ENCODE measurements at places on chromosomes 16 and 17.

GRCh38 chr17:45162025-45162687 lies 481 bp downstream of the HEXIM2 start:
- no peak for DNase-seq

DNA sequence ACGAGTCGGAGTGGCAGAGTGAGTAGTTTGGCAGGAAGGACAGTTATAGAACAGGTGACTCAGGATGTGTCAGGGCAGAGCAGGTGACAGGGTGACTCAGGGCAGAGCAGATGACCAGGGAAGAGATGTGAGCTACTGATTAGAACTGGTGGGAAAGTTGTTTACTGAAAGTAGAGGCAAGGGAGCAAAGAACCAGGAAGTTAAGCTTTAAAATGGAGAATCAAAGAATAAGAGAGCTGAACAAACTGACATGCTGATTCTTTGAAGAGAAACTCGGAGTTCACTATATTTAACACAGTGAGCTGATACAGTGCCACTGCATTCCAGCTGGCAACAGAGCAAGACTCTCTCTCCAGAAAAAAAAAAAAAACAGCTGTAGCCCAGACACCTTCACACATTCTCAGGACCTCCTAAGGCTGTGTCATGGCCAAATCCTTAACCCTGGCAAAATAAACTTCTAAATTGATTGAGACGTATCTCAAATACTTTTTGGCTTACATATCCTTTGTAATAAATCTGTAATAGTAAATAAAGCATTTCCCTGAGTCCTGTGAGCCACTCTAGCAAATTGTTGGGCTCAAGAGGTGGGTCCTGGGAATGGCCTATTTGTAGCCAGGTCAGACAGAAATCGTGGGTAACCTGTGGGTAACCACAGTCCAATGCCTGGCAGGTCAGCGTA lies 12.3 kb upstream of the UBE2I start:
- DNase-seq: peak; percentile 96

- no peak for DNase-seq
Observed at GRCh38 chr17:34609210-34609609, 29.8 kb downstream of the TMEM132E start.

DNA sequence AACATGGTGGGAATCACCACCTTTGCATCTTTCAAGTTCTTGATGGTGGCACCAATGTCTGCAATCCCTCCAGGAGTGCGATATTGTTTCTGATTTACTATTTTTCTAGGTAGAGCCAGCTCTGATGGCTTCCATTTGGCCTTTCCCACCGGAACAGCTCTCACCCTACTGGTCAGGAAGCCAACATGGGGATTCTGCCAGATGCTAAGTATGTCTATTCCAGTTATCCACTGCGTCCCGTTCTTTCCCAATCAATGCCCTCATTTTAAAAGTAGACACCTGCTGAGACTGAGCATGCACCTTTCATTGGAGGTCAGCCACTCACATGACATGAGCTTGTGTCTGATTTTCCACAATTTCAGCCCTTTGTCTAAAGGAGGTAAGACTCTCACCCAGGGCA lies 23.5 kb downstream of the ZZEF1 start:
- DNase-seq: no peak

- peak; percentile 41 for DNase-seq
Observed at GRCh38 chr17:31061678-31062077, 33.1 kb upstream of the NF1 start.

- DNase-seq: no peak
Observed at GRCh38 chr17:16926061-16926511, 45.8 kb downstream of the TNFRSF13B start.

- DNase-seq: no peak
Observed at GRCh38 chr17:41428591-41429291, 4.4 kb upstream of the KRT37 start.

- no peak for DNase-seq
Observed at GRCh38 chr16:27033281-27033979, 33.3 kb upstream of the C16orf82 start.

- peak; percentile 45 for DNase-seq
Observed at GRCh38 chr17:29623283-29623647, 553 bp upstream of the CORO6 start.

- no peak for DNase-seq
Observed at GRCh38 chr16:56998861-56999260, 9.5 kb downstream of the NLRC5 start.

DNA sequence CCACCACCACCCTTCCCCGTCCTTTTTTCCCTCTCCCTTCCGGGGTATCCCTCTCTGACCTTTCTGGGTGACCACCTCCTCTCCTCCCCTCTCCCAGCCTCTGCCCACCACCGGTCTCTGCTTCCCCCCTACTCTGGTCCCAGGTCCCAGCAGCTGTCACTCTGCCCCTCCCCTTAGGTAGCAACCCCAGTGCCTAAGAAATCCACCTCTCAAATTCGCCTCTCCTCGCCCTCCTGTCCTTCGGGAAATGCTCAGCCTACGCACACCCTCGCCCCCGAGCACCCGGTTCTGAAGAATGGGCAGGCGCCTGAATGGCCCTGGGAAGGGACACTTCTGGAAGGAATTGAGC lies 775 bp upstream of the SP6 start:
- peak; percentile 39 for DNase-seq

GRCh38 chr16:2896480-2897010 lies 13.5 kb downstream of the FLYWCH2 start:
- DNase-seq: no peak

DNA sequence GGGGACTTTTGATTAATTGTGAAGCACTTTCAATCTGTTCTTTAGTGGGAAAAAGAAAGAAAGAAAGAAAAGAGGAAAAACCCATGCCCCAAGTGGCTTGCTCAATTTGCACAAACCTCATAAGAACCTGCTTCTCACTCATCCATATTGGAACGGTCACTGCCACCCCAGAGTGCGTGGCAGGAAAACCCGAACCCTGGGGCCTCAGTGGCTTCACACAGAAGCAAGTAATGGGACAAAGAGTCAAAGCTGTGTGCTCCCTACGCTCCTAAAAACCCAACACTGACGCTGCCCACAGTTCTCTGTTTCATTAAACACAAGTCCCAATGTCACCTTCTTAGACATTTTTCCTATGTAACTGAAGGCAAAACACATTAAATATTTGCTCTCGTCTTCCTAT lies 1.2 kb downstream of the SLC6A4 start:
- DNase-seq: no peak

DNA sequence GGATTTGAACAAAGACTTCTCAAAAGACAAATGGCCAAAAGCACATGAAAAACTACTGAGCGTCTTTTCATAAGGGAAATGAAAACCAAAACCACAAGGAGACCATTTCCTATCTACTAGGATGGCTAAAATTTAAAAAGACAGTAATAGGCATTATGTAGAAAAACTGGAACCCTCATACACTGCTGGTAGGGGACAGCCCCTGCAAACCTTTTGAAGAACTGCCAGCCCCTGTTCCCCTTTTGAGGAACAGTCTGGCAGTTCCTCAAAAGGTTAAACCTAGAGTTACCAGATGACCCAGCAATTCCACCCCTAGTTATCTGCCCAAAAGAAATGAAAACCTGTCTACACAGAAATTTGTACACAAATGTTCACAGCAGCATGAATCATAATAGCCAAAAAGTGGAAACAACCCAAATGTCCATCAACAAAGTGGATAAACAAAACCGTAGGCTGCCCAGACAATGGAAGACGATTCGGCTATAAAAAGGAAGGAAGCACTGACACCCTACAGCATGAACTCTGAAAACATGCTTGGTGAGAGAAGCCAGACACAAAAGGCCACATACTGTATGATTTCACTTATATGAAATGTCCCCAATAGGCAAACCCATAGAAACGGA lies 22.9 kb downstream of the CDIP1 start:
- DNase-seq: no peak

- DNase-seq: no peak
Observed at GRCh38 chr16:65740711-65741110, 618.8 kb upstream of the CDH11 start.

GRCh38 chr17:4232168-4232813 lies 31.5 kb downstream of the ANKFY1 start:
- DNase-seq: no peak

GRCh38 chr16:2468725-2469398 lies 2.2 kb upstream of the NTN3 start:
- peak; percentile 62 for DNase-seq

DNA sequence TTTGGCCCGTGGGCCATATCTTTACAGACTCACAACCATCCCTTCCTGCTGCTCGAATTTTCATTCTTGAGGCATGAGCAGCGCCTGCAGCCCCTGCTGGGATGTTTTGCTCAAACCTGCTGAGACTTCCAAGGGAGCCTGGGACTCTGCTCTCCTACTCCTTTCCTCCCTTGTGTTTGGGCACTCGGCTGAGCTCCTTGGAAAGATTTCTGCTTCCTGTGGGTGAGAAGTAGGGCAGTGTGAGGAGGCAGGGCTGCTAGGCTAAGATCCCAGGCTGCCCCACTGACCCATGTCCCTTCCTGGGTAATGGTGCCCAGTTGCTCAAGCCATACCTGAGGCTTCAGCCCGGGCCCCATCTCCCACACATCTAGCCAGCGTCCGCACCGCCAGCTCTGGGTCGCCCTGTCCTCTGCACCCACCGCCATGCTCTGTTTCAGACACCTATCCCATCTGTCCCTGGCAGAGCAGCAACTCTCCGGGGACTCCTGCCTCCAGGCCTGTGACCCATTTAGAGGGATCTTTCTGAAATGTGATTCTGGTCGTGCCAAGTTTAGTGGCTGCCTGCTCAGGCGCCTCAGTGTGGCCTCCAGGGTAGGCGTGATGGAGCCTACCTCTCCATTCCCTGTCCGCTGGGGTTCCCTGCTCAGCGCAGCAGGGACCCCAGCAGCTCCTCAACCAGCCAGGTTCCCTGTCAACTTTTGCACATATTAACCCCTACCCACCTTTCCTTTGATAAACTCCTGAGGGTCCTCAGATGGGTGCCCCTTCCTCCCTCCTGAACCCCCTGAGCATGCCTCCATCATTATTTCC lies 190.1 kb downstream of the CCDC182 start:
- DNase-seq: no peak

- no peak for DNase-seq
Observed at GRCh38 chr17:52201767-52202519, 43.4 kb upstream of the CA10 start.

- peak; percentile 46 for DNase-seq
Observed at GRCh38 chr16:89491238-89491869, 993 bp upstream of the ANKRD11 start.

DNA sequence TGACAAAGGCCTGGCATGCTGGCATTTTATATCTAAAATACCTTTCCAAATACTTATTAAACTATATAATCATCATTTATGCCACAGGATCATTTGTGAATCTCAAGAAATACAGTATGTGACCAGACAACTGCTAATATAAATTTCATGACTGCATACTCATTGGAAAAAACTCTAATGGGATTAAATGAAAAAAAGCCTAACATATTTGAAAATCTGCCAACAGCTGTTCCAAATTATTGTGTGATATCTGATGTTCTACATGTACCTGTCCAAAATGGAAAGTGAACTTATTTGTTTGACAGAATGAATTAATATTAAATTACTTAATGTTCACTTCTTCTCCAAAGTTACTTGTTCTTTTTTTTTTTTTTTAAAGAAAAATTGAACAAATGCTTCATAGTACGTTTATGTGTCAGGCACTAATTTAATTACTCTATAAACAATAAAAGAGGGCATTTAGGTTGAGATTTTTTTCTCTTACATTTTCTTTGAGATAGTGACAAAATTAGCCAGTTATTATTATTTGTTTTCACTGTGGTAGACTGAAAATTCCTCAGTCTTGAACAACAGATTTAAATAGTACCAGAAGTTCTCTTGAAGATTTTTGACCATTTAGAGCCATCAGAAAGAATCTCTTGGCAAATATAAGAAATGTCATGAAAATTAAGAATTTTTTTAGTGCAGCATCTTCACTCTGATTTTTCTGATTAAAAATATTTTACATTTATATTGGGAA lies 114.0 kb downstream of the FTO start:
- no peak for DNase-seq

DNA sequence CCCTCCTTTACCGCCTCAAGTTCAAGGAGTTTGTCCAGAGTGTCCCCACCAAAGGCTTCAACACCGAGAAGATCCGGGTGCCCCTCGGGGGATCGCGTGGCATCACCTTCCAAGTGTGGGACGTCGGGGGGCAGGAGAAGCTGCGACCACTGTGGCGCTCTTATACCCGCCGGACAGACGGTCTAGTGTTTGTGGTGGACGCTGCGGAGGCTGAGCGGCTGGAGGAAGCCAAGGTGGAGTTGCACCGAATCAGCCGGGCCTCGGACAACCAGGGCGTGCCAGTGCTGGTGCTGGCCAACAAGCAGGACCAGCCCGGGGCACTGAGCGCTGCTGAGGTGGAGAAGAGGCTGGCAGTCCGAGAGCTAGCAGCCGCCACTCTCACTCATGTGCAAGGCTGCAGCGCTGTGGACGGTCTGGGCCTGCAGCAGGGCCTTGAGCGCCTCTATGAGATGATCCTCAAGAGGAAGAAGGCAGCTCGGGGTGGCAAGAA lies 1.1 kb downstream of the ARL4D start:
- peak; percentile 30 for DNase-seq

- DNase-seq: no peak
Observed at GRCh38 chr16:4505356-4506147, 29.4 kb downstream of the HMOX2 start.

- DNase-seq: peak; percentile 89
Observed at GRCh38 chr17:80605326-80606066, 60.9 kb downstream of the RPTOR start.

DNA sequence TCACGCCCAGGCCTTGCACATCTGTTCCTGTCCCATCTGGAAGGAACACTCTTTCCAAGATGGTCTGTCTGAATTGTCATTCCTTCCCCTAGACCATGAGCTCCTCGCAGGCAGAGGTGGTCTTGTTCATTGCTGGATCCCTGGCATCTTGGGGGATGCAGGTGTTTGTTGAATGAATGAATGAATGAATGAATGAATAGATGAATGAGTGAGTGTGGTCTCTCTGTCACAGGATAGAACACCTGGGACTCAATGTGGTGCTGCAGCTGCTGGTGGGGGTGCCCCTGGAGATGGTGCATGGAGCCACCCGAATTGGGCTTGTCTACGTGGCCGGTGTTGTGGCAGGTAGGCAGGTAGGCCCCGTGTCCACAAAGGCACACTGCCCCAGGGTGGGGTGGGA lies 32.2 kb downstream of the RHBDL3 start:
- DNase-seq: no peak

DNA sequence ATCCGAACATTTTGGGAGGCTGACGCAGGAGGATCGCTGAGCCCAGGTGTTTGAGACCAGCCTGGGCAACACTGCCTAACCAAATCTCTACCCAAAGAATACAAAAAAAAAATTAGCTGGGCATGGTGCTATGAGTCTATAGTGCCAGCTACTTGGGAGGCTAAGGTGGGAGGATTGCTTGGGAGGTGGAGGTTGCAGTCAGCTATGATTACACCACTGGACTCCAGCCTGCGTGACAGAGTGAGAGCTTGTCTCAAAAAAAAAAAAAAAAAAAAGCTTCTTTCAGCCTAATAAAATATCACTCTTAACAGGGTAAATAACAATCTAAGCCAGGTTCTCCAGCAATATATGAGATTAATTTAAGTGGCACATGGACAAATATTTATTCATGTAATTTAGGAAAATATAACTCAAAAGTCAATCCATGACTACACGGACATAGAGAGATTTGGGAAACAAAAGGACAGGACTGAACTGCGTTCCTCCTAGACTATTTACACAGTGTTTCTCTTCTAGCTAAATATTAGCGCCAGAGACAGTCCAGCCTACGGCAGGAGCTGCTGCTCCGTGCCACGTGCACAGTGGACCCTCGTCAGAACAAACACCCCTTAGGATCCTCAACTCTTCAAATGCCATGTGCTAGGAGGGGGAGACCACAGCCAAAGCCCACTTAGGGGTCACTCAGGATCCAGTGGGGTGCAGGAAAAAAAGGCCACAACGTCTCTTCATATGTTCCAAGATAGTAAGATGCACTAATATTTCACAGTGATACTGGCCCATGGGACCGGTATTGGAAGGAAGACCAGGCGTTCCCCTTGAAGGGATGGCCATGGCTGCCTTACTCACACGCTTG lies 8.7 kb downstream of the USP36 start:
- peak; percentile 83 for DNase-seq

Data from DMS53 (cell line).